ENCODE measurements at places on chromosomes 7 and 10. TPM values are rescaled to one million over a fixed set of nuclear protein-coding genes. Genes with fewer than 3 reads are reported as not detected.
A peak's percentile ranks its signal among the peaks of the same experiment; 100 is the strongest.

- H3K27me3 ChIP-seq = no peaks in the 10 kb centered on the region
- no peak overlapping the region for H3K27ac ChIP-seq
- no peaks in the 10 kb centered on the region for H3K4me1 ChIP-seq
- no peak overlapping the region for H3K4me3 ChIP-seq
- no peak for DNase-seq
Observed at GRCh38 chr10:42149722-42150427, 488.5 kb downstream of the ZNF33B start.

GRCh38 chr7:4556868-4557793 lies 125.0 kb upstream of the FOXK1 start:
- no peak overlapping the region for H3K4me3 ChIP-seq
- no peaks in the 10 kb centered on the region for H3K36me3 ChIP-seq
- no peak for DNase-seq
- H3K4me1 ChIP-seq = no peaks in the 10 kb centered on the region
- no peaks in the 10 kb centered on the region for H3K27me3 ChIP-seq

- no peak for DNase-seq
- no peaks in the 10 kb centered on the region for H3K4me1 ChIP-seq
- no peak overlapping the region for H3K4me3 ChIP-seq
- H3K27ac ChIP-seq = no peak overlapping the region
Observed at GRCh38 chr7:83524277-83525075, 124.5 kb downstream of the SEMA3E start.

GRCh38 chr10:847868-848267 lies 83.6 kb downstream of the LARP4B start:
- no peaks in the 10 kb centered on the region for H3K27me3 ChIP-seq
- H3K4me3 ChIP-seq = no peak overlapping the region
- H3K4me1 ChIP-seq = peaks cover 28% of the 10 kb centered on the region
- H3K36me3 ChIP-seq = no peaks in the 10 kb centered on the region
- DNase-seq = no peak
- H3K27ac ChIP-seq = no peak overlapping the region

- H3K4me1 ChIP-seq = no peaks in the 10 kb centered on the region
- H3K27ac ChIP-seq = no peak overlapping the region
- no peak overlapping the region for H3K4me3 ChIP-seq
- DNase-seq = no peak
- no peaks in the 10 kb centered on the region for H3K27me3 ChIP-seq
- H3K36me3 ChIP-seq = no peaks in the 10 kb centered on the region
Observed at GRCh38 chr7:45955286-45955685, 34.2 kb upstream of the IGFBP3 start.

DNA sequence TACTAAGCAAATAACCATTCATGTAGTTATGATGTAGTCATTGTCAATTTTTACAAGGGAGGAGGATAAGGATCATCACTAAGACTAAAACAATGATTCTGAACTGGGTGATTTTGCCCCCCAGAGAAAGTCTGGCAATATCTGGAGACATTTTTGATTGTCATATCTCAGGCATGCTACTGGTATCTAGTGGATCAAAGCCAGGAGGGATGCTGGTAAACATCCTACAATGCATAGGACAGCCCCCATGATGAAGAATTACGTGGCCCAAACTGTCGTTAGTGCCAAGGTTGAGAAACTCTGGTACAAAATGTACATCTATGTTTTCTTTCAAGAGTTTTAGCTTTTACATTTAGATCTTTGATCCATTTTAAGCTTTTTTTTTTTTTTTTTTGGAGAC lies 57.3 kb downstream of the GBF1 start:
- no peaks in the 10 kb centered on the region for H3K27me3 ChIP-seq
- no peak overlapping the region for H3K27ac ChIP-seq
- H3K4me1 ChIP-seq = peaks cover 11% of the 10 kb centered on the region
- no peak for DNase-seq
- no peak overlapping the region for H3K4me3 ChIP-seq
- H3K36me3 ChIP-seq = no peaks in the 10 kb centered on the region

DNA sequence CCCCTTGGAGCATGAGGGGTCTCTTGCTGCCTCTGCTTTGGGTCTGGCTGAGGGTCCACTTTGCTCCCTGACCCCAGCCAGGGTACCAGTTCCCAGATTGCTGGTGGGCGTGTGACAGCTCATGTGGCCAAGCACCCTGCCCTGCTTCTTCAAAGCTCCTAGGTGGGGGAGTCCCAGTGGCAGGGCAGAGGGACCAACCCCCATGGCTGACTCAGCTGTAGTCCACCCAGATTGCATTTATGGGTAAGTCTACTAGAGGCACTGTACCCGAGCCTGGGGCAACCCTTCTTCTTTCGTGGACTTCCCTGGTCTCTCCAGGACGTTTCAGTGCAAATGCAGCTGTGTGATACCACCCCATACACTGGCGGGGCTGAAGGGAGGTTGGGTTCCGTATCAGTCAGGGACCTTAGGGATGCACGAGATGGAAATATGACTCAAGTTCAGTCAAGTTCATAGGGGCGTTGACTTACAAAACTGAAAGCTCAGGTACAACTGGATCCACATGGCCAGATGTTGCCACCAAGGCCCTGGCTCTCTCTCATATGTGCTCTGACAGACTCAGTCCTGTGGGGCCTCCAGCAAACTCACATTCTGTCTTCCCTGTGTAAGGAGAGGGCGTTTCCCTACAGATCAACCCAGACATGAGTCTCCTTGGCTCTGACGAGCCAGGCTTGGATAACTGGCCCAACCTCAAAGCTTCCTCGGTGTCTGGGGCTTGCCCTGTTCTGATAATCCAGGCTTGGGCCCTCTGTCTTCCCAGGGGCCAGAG lies 13.6 kb downstream of the PTPRE start:
- H3K4me3 ChIP-seq = no peak overlapping the region
- peak overlapping the region; percentile 49 for H3K27ac ChIP-seq
- no peak for DNase-seq

GRCh38 chr7:17207220-17207619 lies 91.2 kb upstream of the AHR start:
- H3K4me3 ChIP-seq = no peak overlapping the region
- no peaks in the 10 kb centered on the region for H3K4me1 ChIP-seq
- H3K27me3 ChIP-seq = no peaks in the 10 kb centered on the region
- no peaks in the 10 kb centered on the region for H3K36me3 ChIP-seq

- H3K27ac ChIP-seq = no peak overlapping the region
- no peaks in the 10 kb centered on the region for H3K36me3 ChIP-seq
- no peaks in the 10 kb centered on the region for H3K27me3 ChIP-seq
- DNase-seq = no peak
Observed at GRCh38 chr10:34403512-34403911, 411.6 kb downstream of the PARD3 start.

DNA sequence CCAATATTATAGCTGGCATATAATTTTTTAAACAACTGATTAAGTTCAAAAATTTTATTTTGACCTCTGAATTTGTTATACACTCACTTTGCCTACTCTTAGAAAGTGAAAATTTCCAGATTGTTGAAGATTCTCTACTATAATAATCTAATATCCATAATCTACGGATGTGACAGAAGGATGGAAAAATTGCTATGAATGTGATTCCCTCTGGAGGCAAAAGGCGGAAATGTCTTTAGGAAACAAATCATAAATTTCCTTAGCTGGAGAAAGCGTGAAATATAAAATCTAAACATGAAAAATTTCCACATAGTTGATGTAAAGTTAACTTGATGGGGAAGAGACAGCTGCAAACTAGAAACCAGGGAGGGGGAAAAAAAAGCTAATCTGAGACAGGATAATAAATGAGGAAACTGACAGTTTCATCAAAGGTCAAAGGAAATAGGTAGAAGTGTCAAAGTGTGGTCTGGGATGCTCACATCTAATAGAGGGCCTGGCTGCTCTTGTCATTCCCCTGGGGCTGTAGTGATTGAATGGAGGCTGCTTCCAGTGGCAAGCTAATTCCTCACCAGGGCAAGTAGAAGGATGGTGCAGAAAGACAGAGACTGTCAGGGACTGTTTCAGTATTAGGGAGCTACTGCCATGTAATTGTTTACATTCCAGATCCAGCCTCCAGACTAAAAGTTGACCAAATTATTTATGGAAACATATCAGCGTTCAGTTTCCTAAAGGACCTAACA lies 264.5 kb downstream of the SDHAF3 start:
- no peak overlapping the region for H3K27ac ChIP-seq
- H3K4me3 ChIP-seq = no peak overlapping the region
- H3K4me1 ChIP-seq = no peaks in the 10 kb centered on the region
- no peaks in the 10 kb centered on the region for H3K36me3 ChIP-seq

- H3K4me3 ChIP-seq = no peak overlapping the region
- no peaks in the 10 kb centered on the region for H3K36me3 ChIP-seq
- DNase-seq = no peak
- H3K27ac ChIP-seq = no peak overlapping the region
- H3K27me3 ChIP-seq = no peaks in the 10 kb centered on the region
Observed at GRCh38 chr10:95538412-95538811, 22.8 kb downstream of the SORBS1 start.

GRCh38 chr10:21100871-21101514 lies 203.9 kb upstream of the NEBL start:
- H3K4me1 ChIP-seq = peaks cover 18% of the 10 kb centered on the region
- H3K27me3 ChIP-seq = no peaks in the 10 kb centered on the region
- no peak overlapping the region for H3K4me3 ChIP-seq
- DNase-seq = no peak

DNA sequence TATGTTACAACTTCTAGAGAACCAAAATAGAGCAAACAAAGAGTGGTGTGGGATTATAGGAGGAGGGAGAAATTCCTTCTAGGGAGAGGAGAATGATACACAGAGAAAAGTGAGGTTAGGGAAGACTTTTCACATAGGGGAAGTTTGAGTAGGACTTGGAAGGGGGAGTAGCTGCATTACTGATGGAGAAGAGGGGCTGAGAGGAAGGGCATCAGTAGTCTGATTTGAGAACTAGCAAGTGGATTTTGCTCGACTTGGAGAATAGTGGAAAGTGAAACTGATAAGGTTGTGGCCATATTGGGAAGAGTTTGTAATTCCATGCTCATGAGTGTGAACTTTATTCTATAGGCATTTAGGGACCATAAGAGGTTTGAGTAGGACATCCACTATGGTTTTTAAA lies 6.1 kb downstream of the NRF1 start:
- H3K4me3 ChIP-seq = no peak overlapping the region
- H3K4me1 ChIP-seq = peaks cover 29% of the 10 kb centered on the region
- no peaks in the 10 kb centered on the region for H3K27me3 ChIP-seq
- DNase-seq = no peak
- no peaks in the 10 kb centered on the region for H3K36me3 ChIP-seq

DNA sequence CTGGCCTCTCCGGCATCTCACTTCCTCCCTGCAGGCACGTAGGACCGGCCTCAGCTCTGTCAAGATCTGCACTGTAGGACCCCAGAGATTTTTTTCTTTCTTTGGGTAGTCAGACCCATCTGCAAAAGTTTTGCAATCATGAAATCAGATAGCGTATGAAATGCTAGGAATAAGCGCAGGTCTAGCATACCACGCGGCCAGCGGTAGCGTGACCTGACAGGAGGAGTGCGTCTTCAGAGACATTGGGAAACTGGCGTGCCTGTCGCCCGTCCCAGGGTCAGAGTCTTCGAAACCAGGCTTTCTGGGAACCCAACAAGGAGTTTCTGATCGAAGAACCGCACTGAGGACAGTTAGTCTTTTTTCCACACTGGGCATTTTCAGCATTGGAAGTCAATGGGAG lies 100.9 kb upstream of the SH2B2 start:
- no peaks in the 10 kb centered on the region for H3K27me3 ChIP-seq
- no peak overlapping the region for H3K27ac ChIP-seq
- no peak for DNase-seq

DNA sequence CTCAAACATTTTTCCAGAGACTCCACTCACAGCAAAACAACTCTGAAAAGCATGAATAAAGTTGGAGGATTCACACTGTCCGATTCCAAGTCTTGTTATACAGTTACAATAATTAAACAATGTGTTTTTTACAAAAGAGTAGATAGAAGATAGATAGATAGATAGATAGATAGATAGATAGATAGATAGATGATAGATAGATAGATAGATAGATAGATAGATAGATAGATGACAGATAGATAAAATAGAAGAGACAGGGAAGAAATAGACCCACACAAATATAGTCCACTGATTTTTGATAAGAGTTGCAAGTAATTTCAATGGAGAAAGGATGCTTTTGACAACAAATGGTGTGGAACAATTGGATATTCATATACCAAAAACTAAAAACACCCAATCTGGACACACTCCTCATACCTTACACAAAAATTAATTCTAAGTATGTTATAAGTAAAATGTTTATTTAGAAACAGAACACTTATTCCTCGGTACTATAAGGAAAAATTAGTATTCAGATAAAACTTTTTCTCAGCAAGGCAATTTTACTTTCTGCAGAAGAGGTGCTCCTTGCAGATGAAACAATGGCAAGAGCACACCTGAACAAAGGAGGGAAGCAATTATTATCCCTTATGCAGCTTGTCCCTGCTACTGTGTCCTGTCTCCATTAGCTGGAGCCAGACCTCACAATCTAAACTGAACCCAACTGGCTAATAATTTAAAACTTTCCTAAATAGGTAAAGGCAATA lies 5.7 kb upstream of the TAS2R39 start:
- H3K36me3 ChIP-seq = no peaks in the 10 kb centered on the region
- no peak overlapping the region for H3K4me3 ChIP-seq
- no peak overlapping the region for H3K27ac ChIP-seq
- no peak for DNase-seq
- H3K27me3 ChIP-seq = no peaks in the 10 kb centered on the region
- no peaks in the 10 kb centered on the region for H3K4me1 ChIP-seq

DNA sequence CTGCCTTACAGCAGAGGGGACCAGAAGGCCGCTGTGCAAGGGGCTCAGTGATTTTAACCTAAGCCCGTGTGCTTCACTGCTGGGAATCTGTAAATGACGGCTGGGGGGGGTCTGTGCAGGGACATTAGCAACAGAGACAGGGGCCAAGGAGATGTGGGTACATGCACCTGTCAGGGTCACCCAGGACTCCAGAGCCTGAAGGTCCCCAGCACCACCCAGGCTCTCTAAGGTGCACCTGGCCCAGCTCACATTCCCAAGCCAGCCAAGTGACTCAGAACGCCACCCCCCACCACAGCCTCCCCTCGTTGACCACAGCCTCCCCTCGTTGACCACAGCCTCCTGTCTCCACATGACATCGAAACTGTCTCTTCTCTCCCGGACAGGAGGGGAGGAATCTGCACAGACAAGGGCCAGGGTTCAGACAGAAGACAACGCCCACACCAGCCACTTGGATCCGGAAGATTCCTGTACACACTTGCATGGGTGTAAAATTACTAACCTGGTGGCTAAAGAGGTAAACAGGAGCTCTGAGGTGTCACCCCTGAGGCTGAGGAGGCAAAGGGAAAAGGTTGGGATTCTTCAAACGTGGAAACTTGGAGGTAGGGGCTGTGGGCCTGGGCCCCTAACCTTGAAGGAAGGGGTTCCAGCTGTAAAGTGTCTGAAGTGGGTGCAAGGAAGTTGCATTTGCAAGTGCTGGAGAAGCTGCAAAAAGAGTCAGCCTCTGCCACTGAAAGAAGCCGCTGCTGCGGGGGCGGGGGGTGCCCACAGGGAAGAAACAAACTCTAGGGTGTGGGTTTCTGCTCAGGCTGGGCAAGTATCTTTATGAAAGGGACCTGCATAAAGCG lies 27.0 kb downstream of the CALML3 start:
- DNase-seq = no peak
- H3K27me3 ChIP-seq = no peaks in the 10 kb centered on the region
- peaks cover 35% of the 10 kb centered on the region for H3K4me1 ChIP-seq
- H3K4me3 ChIP-seq = no peak overlapping the region

Gene PPP1R3A
- total RNA-seq = not detected

Gene NPSR1
- total RNA-seq = not detected

Gene CTNNA3
- 0.79 TPM for total RNA-seq

Gene OR2A5
- not detected for total RNA-seq

Gene ZNF239
- total RNA-seq = 8.7 TPM

Gene FAM53B
- 90.0 TPM for total RNA-seq

Gene TFR2
- total RNA-seq = not detected

Gene PODXL
- 55.0 TPM for total RNA-seq

Gene AASS
- 79.6 TPM for total RNA-seq

Gene CYP3A4
- total RNA-seq = not detected

Gene CAV1
- 301 TPM for total RNA-seq

Gene ZCCHC24
- total RNA-seq = 35.9 TPM

Gene KCNMA1
- 5.1 TPM for total RNA-seq

Gene FFAR4
- total RNA-seq = not detected

Gene CFAP69
- 31.6 TPM for total RNA-seq

Gene OPALIN
- total RNA-seq = not detected
